ENCODE measurements at places on chromosomes 6 and 20.

- DNase-seq = no peak
Measured at GRCh38 chr6:138811866-138812265, 16.0 kb downstream of the ECT2L start.

GRCh38 chr6:40413239-40413638 is 173.9 kb downstream of the LRFN2 start:
- no peak for DNase-seq

DNA sequence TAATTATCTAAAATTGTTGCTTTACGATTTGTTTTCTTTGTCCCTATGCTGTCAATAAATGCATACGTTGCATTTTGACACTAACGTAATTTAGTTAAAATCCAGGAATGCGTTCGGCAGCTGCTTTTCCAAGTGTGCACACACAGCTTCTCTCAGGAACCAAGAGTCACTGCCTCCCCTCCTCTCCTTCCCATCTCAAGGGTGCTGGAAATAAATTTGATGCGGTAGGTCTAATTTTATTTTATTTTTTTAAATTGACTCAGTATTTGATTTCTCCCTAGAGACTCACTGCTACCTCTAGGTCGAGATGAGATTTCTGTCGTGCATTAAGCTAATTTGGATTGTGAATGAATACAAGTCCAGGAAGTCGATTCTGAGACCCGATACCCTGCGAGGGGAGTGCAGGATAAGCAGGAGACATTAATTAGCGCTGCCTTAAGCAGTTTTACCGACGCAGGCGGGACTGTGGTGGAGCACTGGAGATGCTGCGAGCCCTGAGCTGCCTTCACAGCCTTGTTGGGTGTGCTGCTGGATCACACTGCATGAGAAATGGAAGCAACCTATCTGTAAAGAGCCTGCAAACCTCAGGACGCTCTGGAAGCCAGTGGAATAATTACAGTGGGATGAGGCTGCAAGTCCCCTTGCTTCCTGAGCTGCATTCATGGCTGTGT is 381.2 kb downstream of the C6orf118 start:
- DNase-seq = no peak

GRCh38 chr20:4318891-4319290 is 303.5 kb upstream of the RNF24 start:
- DNase-seq = no peak

GRCh38 chr6:26033941-26034354 is 53.3 kb upstream of the HFE start:
- DNase-seq = no peak

DNA sequence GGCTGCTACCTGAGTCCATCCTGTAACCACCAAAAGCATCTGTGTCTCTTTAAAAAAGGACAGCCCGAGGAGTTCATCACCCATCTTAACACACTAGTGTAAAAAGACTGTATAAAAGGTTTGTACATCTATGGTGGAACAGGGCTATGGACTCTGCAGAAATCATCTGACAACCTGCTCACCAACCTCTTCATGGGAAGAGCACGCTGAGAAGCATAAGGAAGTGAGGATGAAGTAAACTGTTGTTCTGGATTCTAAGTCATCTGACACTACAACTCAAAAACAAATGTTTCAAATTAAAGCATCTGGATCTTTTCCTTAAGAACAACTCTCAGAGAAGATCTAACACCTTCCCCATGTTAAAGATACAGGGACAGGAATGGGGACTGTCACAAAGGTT is 5.4 kb downstream of the IFNGR1 start:
- no peak for DNase-seq

GRCh38 chr6:92681401-92681800 is 738.0 kb downstream of the EPHA7 start:
- no peak for DNase-seq

DNA sequence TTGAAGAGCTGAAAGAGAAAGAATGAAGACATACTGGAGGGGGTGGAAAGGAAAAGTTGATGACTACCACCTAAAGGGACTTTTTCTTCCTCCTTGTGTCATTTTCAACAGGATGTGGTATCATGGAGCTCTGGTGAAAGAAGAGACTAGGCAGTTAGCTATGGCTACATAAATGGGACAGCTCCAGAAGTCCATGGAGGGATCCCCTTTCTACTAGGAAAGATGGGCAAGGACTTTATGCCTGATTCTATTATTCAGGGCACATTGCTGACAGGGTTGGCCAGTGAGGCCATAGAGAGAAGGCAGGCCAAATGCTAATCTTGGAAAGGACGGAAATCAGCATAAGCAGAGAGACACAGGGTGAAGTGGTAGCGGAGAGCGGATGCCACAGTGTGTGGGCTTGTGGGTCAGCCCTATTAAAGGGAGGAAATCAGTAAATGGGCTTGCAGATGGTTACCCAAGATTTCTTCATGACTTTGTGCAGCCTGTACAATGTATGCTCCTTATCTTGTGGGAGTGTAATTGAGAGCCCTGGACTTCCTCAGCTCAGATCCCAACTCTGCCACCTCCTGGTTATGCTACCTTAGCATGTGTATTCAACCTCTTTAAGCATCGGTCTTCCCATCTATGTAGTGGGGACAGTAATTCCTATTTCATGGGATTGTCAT is 77.4 kb upstream of the TMEM170B start:
- DNase-seq = no peak

DNA sequence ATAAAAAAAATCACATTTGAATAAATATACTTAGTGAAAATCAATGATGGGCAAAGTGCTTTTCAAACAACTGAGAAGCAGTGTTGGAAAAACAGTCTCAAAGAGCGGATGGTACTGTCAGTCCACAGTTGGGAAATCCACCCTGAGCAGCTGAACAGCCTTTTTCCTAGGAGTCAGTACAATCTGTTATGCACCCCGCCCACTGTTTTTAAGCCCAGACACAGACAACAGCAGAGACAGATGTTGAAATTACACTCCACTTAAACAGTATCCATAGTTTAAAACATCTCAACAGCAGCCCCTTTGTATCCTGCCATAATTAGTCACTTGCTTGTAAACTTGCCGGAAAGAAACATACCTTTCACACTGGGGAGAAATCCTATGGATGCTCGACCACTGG is 372 bp downstream of the KIAA0408 start:
- no peak for DNase-seq

- DNase-seq = no peak
Measured at GRCh38 chr6:145809785-145810184, 4.8 kb downstream of the FBXO30 start.

DNA sequence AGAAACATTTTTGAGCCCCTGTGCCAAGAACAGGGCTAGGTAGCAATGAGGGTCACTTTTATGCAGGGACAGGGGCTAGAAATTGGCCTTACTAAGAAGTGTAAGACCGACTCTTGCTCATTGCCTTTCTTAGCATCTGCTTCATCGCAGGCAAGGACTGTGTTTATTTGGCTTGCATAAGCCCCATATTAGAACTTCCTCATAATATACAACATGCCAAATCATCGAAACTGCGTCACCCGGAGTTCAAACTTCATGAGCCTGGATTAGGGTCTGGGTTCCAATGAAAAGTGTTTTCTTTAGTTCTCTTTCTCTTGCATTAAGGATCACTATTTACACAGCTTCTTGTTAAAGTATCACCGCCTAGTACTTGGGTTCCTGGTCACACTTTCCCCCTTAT is 977 bp upstream of the SMAP1 start:
- no peak for DNase-seq

DNA sequence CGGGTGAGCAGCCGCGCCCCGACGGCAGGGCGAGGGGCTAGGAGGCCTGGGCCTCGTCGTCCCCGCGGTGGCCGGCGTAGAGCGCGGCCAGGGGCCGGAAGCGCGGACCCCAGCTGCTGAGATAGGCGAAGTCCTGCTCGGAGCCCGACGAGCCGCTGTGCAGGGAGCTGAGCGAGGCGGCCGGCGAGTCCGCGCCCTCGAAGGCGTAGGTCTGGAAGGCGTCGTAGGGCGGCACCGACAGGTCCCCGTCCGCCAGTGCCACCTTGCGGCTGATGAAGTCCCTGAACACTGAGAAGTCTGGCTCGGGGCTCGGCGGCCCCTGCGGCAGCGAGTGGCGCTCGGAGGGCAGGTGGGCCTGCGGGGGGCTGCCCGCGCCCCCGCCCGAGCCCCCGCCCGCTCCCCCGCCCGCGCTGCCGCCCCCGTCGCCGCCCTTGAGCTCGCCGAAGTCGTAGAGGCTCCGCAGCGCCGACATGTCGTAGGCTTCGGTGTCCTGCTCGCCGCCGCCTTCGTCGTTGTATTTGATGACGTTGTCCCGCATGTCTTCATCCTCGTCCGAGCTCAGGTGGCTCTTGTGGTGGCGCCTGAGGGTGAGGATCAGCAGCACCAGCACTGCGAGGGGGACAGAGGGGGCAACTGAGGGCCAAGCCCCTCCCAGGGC is 56.5 kb downstream of the CD40 start:
- DNase-seq = peak; percentile 53

GRCh38 chr6:37709250-37709931 is 11.7 kb upstream of the MDGA1 start:
- DNase-seq = no peak

- DNase-seq = no peak
Measured at GRCh38 chr20:36854348-36855240, 21.3 kb upstream of the TLDC2 start.

All from activated T-helper 1 cell treated with anti-CD3 and anti-CD28 coated beads, Interleukin-2, amount 50 U/mL, for 16 hours (primary cell).